ENCODE measurements at places on chromosomes 2 and 18.

DNA sequence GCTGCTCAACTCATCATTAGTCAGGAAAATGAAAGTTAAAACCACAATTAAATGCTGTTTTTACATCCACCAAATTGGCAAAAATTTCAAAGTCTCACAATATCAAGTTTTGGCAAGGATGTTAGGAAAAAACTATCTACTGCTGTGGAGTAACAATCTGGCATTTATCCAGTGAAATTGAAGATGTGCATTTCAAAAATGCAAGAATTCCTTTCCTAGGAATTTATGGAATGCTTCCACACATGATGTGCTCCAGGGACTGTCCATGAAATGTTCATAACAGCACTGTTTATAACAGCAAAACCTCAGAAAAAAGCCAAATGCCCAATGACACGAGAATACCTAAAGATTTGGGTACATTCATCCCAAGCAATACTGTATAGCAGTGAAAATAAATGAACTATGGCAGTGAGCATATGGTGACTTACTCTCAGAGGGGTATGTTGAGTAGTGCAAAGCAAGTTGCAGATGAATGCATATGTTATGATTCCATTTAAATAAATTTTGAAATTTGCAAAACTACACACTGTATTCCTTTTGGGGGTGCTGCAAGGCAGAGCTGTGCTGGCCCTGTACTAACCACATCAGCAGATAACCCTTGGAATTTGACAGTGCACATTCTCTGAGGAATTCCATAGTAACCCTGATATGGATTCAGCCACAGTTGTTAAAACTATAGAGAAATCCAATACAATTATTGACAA lies 41.3 kb upstream of the GYPC start:
- no peak for DNase-seq

DNA sequence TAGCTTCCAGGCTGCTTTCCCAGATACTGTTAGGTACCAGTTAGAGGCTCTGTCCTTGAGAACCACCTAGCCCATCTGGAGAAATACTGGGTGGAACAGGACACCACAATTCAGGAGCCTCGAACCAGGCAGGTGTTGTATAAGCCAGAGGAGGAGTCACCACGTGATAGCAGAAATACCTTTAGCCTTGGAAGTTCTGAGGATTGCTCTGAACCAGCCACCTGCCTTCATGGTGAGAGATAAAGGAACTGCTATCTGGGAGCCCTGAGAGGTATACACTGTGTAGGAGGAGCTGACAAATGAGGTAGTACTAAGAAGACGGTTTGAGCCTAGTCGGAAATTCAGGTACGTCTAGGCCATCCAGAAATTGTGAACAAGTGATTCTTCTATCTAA lies 7.6 kb upstream of the GPBAR1 start:
- DNase-seq: no peak

DNA sequence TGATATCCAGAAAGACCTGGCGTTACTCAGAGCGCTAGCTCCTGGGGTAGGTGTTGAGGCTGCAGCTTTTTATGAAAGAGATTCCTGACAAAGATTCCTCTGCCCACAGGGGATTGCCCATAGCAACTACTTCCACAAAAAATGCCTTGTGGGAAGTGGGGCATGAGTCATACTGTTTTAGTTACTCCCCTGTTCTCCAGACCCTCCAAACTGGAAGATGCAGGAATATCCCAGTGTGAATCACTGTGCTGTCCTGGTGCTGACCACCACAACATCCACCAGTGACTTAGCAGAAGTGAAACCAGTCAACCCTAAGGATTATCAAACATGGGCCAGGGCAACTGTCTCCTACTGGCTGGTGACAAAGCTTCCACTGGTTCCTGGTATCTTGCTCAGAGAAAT lies 61.8 kb downstream of the CDH2 start:
- DNase-seq: no peak

DNA sequence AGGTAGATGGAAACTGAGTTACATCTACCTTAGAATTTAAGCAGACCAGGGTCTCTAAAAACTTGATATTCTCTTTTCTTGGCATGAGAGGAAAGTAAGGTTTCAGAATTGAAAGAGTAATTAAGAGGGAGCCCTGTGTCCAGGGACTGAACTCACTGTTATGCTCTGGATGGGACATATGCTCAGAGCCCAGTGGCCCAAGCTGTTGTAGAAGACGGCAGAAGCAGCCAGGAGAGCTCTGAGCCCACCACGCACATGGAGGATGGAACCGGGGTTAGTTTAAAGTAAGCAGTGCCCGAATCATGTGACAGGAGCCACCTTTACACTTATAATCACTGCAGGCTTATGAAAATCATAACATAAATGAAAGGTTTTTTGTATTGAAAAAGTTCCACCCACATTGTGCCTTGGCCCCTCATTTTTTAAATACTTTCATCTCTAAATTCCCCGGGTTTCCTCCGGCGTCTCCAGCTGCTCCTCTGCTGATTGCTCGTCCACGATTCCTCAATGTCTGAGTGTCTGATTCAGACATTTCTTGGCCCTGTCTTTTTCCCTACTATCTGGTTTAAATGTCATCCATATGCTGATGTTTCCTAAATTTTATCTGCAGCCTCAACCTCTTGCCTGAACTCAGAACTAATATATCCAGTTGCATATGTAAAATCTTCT lies 36.1 kb upstream of the SPTBN1 start:
- no peak for DNase-seq

GRCh38 chr2:15177103-15177502 lies 384.0 kb downstream of the NBAS start:
- DNase-seq: peak; percentile 68

DNA sequence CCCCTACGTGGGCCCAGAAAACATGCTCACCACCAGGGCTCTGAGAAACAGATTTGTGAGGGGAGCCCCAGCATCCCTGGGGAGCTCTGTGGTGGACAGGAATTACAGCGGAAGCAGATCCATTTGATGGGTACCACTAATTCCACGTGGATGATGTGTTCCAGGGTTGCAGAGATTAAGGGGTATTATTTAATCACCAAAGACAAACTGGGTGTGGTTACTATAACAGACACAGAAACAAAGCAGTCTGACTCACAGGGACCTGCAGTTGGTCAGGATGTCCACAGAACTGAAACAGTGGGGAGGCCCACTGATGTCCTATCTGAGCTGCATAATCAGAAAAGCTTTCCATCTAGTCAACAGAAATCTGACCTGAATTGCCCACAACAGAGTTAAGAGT lies 65.8 kb downstream of the PSMG2 start:
- DNase-seq: no peak
